Stimulated activated CD8-positive, alpha-beta memory T cell treated with anti-CD3 and anti-CD28 coated beads, Interleukin-15, amount 100 ng/mL, for 24 hours (primary cell): ENCODE measurements at places on chromosomes 3 and 15.

- DNase-seq = no peak
These were observed 836.1 kb downstream of the NAALADL2 start for GRCh38 chr3:175695251-175695650.

DNA sequence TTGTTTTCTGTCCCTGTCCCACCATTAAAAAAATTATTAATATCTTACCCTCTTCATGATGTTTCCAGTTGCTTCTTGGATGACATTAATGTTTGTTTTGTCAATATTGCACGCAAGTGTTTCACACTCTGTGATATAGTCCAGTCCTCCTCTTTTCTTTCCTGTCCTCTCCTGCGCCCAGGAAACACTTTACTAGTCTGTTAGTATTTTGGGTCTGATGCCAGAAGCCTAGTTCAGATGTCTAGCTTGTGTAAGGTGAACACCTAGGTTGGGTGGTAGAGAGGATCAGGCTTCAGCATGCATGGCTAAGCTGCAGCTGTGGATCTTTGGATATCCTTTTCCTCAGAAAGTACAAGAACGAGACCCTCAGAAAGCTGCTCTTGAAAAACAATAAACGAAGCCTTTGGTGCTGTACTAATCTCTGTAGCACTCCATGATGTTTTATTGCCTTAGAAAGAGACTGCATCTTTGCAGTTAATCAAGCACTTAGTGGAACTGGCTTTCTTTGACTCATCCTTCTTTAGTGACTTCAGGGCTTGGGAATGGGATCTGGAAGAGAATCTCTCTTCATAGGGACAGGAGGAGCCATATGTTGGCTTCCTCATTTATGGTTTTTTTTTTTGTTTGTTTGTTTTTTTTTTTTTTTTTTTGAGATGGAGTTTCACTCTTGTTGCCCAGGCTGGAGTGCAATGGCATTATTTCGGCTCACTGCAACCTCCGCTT lies 253.4 kb downstream of the LPP start:
- DNase-seq = no peak

GRCh38 chr3:188219147-188219546 lies 65.2 kb downstream of the LPP start:
- no peak for DNase-seq

DNA sequence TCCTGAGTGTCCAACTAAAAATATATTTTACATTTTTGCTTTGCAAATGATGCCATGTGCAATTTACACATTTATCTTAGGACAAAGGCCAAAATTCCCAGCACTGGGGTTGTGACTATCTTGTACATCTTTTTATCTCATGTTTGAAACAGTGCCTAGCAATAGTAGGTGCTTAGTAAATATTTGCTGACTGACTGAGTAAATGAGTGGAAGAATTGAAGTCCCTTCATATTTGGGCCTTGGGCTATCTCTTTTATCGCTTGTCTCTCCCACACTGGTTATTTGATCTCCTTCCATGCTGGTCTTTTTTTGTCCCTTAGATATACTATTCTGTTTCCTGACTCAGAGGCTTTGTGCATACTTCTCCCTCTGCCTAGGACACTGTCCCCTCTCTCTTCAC lies 213.1 kb upstream of the GOLGA6L4 start:
- DNase-seq = no peak

GRCh38 chr3:58383476-58383875 lies 50.2 kb downstream of the PDHB start:
- DNase-seq = no peak
